ENCODE measurements at places on chromosomes 2 and 18. TPM values are rescaled to one million over a fixed set of nuclear protein-coding genes. Genes with fewer than 3 reads are reported as not detected.

GRCh38 chr2:149861034-149861433 is 273.5 kb upstream of the MMADHC start:
- DNase-seq = no peak

Gene ACKR3
- 20.3 TPM for total RNA-seq

Gene LOXL3
- total RNA-seq = 16.1 TPM

Gene CENPO
- total RNA-seq = 9.7 TPM

GRCh38 chr2:108630567-108631405 is 88.5 kb upstream of the RANBP2 start:
- DNase-seq = no peak

GRCh38 chr2:84276590-84277255 is 182.4 kb downstream of the SUCLG1 start:
- DNase-seq = no peak

DNA sequence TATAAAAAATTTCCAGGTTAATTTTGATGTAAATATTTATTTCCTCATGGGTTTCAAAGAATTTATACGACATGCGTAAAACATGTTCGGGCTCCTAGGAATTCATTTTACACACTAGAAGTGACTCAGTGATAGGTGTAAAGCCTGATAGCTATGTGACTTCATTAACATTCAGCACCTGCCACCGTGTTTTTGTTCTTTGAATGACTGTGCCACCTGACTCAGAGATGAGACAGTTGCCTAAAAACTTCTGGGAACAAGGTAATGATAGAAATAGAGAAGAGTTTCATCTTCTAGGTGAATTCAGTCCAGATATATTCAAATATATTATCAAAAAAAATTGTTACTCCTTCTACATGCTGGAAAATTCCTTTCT is 10.0 kb downstream of the IL1R2 start:
- DNase-seq = no peak

DNA sequence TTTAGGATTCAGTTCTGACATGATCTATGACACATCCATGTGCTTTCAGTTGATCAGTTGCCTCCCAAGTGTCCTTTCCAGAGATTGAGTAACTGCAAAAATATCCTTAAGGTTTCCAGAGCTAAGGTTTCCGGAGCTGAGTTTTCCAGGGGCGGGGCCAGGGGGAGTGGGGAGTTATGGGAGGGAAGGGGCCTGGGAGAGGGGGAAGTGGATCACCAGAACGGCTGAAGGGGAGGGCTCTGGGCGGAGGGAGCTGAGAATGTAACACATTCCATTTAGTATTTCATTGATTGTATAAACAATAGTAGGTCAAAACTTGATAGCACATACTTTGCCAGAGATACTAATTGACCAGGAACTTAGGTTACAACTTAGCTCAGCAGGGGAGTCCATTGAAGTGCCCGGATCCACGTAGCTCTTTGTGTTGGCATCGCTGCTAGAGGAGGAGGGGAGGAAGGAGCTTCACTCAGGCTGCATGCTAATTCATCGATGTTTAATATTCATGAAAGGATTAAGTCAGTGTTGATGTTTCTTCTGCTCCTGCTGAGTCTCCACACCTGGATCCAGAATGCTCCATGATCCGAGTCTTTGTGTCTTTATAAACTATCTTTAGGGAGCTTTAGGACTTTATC is 289.8 kb downstream of the ALPK2 start:
- no peak for DNase-seq

- no peak for DNase-seq
Measured at GRCh38 chr2:12110074-12110473, 363.6 kb downstream of the LPIN1 start.

DNA sequence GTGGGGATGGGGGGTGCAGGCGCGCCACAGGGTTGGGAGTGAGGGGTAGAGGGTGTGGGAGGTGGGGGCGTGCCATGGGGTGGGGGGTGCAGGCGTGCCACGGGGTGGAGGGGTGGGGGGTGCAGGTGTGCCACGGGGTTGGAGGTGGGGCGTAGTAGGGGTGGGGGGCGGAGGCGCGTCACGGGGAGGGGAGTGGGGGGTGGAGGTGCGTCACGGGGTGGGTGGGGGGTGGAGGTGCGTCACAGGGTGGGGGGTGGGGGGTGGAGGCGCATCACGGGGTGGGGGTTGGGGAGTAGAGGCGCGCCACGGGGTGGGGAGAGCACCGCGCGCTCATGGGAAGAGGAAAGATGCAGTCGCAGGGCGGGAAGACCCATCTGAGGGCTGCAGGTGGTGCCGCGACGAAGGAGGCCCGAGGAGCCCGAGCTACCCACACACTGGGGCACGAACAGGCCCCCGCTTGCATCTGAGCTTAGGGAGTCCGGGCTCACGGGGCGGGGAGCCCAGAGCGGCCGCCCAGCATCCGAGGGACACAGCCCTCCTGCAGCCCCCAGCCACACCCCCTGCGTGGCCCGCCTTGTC is 37.5 kb downstream of the SNED1 start:
- DNase-seq = no peak

Gene INHBB
- 5.0 TPM for total RNA-seq

GRCh38 chr2:83068714-83069113 is 1390.4 kb downstream of the SUCLG1 start:
- DNase-seq = no peak

Gene UGT1A1
- total RNA-seq = not detected

DNA sequence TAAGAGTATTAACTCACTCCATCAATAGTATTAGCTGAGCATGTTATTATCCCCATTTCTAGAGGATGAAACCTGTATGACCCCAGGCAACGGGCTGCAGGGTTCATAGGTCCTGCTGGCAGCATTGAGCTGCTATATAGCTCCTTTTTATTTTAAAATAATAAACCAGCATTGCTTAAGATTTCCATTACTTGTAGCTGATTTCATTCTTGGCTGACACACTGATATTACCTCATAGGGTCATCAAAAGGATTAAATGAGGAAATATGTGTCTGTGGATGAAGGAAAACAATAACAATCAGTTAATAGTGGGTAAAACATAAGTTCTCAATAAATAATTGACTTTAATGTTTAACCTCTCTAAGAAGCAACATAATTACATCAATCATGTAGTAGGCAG is 48.3 kb upstream of the NRP2 start:
- DNase-seq = no peak

DNA sequence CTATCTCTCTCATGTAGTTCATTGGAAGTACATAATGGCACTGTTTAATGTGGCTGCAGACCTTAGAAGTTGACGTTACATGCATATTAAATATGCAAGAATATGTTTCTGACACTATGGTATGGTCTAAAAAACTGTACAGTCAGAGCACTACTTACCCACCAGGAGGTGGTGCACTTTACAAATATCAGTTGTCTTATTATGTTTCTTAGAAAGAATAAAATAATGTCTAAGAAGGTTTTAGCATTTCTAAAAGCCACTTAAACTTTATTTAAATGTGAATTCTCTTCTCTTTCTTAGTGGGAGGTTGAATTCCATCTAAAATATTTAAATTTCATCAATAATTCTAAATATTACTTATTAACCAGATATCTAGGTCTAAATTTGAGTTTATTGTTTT is 4.3 kb downstream of the TMEFF2 start:
- no peak for DNase-seq

DNA sequence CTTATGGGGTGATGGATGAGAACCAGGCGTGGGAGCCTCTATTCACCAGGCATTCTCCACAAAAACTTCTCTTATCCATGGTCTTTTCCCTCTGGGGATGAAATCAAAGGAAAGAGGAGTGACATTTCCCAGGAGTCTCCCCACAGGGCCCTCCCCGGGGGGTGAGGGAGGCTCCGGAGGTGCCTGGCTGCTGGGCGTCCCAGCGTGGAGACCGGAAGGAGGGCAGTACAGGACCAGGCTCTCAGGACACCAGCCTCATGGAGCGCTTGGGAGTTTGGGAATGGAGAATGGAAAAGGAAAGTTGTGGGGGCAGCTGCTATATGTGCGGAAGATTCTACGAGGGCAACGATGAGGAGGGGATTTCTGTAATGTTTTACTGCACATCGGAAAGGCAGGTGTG is 22.1 kb downstream of the CIB4 start:
- no peak for DNase-seq

DNA sequence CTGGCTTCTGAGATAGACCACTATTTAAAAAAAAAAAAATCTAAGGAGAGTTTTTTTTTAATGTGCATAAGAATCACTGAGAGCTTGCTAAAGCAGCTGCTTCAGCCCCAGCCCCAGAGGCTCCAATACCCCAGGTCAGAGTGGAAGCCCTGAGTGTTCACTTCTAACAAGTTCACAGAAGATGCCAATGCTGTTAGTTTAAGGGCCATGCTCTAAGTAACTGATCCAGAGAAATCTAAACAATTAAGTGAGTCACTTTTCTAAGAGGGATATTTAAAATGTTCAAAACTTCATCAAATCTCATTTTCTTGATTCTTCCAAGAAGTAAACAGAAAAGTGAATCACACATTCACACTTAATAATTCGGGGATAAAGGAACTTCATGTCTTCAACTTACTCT is 126.4 kb upstream of the CD226 start:
- DNase-seq = no peak
